ENCODE measurements at places on chromosomes 2 and 18.

- no peak for DNase-seq
These were observed 110.5 kb downstream of the KLF7 start for GRCh38 chr2:207055257-207055656.

GRCh38 chr2:71822463-71822862 lies 325.2 kb downstream of the CYP26B1 start:
- no peak for DNase-seq

DNA sequence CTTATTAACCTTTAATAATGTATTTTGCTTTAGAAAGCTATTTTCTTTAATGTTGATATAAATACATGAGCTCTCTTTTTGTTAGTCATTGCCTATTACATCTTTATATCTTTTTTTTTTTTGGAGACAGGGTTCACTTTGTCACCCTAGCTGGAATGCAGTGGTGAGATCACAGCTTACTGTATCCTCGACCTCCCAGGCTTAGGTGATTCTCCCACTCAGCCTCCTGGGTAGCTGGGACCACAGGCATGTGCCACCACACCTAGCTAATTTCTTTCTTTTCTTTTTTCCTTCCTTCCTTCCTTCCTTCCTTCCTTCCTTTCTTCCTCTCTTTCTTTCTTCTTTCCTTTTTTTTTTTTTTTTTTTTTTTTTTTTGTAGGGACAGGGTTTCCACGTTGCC lies 15.4 kb downstream of the NAB1 start:
- DNase-seq = no peak

GRCh38 chr2:133557614-133558013 lies 10.6 kb downstream of the NCKAP5 start:
- no peak for DNase-seq

GRCh38 chr2:99478632-99479031 lies 11.2 kb downstream of the REV1 start:
- no peak for DNase-seq

- DNase-seq = no peak
These were observed 29.2 kb upstream of the STK17B start for GRCh38 chr2:196200557-196200956.

DNA sequence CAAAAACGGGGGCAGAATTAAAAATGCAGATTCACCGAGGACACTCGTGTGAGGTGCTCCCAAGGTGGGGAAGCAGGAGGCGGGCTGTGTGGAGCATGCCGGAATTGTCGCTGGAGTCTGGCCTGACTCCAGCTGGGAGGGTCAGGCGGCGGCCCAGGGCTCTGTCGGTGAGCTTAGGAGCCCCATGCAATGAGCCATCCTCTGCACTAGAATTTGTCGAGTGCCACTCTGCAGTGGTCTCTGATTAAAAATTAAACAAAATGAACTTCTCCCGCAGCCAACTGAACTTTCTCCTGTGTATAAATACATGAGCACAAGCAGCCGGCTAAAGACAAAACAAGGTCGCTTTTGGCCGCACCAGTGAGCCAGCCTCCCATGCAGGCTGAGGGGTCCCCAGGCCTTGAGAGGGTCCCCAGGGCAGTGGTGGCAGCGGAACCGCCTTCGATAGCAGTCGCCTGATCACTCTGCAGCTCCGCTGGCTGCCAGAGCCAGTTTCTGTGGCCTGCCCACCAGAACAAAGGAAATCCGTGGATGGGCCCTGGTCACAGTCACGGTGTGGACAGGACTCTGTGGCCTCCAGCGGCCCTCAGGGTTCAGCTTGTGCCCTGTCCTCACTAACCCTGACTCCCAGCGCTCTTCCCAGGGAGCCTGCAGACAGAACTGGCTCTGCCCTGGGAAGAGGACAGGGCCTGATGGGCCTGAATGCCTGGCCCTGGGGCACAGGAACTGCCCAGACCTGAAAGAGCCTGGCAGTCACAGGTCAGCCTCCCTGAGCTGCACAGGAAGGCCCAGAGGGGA lies 201.3 kb downstream of the EIPR1 start:
- no peak for DNase-seq

- DNase-seq = no peak
These were observed 452.9 kb upstream of the CHAC2 start for GRCh38 chr2:53314718-53315117.

- no peak for DNase-seq
These were observed 111.5 kb downstream of the CAPN13 start for GRCh38 chr2:30695749-30696148.

- DNase-seq = no peak
These were observed 45.6 kb downstream of the RAMP1 start for GRCh38 chr2:237904831-237905599.

DNA sequence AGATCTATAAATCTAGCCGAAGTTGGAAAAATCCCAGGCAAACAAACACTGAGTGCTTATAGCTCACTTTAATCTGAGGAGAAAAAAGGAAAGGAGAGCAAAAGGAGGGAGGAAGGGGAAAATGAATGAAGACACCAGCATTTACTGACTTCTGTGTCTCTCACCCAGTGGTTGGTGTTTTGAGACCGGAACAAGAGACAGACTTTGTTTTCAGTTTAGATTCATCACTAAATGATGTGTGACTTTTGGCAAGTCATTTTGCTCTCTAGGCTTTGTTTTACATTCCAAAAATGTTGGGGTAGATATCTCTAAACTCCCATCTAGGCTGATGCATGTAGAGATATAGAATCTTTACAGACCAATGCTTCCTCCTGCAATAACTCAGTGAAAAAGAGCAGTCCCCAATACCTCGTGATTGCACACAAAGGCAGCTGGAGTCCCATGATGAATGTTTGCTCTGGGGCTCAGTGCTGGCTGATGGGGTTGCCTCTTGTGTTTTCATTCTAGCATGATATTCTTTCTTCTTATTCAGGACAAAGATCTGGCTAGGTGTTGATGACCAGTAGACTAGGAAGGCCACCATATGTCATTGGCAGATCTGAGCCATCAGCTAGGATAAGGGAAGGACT lies 51.4 kb downstream of the TRIB2 start:
- DNase-seq = no peak

DNA sequence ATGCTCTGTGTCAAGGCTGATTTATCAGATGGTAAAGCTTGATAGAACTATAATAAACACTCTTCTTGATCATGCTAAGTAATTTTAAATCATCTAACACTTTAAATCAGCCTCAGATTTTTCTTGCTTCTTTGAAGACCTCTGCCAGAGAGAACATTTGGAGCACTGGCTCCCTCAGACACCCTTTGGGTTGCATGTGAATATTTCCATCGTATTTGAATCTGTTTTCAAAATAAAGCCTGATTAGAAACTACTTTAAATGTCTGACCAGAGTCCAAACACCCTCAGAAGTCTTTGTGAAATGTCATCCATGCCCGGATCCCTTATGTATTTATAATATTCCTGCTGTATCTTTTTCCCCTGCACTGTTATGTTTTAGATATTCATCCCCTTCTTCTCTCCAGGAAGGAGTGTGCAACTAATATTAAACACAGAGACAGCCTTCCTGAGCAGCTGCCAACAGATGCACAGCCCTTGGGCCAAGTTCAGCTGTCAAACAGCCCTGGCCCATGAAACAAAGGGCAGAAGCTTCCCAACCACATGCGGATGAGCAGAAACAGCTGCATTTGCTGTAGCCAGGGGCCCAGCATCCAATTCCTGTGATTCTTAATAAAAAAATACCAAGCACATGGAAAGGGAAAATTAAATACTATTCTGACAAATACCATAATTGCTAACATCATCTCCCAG lies 46.5 kb downstream of the DPP10 start:
- DNase-seq = no peak

- no peak for DNase-seq
These were observed 106.0 kb downstream of the DTNB start for GRCh38 chr2:25567406-25567805.

DNA sequence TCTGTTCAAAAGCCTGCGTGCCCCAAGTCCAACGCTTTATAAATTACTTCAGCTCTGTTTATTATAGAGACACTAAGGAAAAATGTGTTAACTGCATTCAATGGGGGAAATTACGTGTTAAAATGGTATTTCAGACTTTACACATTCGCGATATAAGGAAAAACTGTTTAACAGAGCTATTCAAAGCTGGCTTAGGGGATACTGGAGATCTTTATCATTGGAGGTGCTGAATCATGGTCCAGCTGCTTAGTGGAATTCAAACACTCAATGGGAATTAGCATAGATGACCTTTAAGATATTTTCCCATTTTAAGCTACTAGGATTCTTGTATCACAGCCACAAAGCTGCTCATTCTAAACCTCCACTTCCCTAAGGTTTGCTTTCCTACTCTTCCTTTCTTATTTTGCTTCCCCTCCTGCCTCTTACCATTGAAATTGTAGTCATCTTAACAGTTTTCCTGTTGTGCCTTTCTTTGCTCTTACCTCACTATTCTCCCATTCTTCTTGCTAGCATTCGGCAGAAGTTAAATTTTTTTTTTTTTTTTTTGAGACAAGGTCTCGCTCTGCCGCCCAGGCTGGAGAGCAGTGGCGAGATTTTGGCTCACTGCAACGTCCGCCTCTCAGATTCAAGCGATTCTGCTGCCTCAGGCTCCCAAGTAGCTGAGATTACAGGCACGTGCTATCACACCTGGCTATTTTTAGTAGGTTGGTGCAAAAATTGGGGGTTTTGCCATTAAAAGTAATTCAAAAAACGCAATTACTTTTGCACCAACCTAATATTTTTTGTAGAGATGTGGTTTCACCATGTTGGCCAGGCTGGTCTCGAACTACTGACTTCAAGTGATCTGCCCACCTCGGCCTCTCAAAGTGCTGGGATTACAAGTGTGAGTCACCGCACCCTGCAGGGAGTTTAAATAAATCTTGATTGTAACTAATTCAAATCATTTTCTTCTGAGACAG lies 6.5 kb downstream of the SULT6B1 start:
- DNase-seq = no peak

- no peak for DNase-seq
These were observed 96.3 kb downstream of the EVA1A start for GRCh38 chr2:75464348-75464946.

- no peak for DNase-seq
These were observed 31.3 kb downstream of the LANCL1 start for GRCh38 chr2:210445116-210445707.

- DNase-seq = no peak
These were observed 321.0 kb downstream of the RND3 start for GRCh38 chr2:150166313-150167051.

GRCh38 chr18:48752478-48752877 lies 198.3 kb downstream of the SMAD7 start:
- DNase-seq = no peak

GRCh38 chr2:169082995-169083394 lies 13.6 kb downstream of the DHRS9 start:
- no peak for DNase-seq

DNA sequence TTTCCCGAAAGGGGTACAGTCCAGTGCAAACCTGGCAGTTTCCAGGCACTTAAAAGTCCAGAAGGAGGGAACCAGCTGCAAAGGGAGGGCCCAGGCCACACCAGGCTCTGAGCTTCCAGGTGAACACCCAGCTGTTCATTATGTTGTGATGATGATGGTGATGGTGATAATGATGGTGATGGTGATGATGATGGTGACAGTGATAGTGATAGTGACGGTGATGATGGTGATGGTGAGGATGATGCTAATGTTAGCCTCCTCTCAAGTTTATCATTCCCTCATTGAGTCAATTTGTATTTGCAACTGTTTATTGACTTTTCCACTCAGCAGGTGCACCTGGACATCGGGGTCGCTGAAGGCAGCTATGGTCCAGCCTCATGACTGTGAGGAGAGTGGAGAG lies 199.4 kb upstream of the ID2 start:
- DNase-seq = no peak

- DNase-seq = no peak
These were observed 124.5 kb downstream of the AQP4 start for GRCh38 chr18:26741048-26741447.

- no peak for DNase-seq
These were observed 12.1 kb downstream of the PTMA start for GRCh38 chr2:231720292-231720986.

GRCh38 chr2:206989311-206989710 lies 50.0 kb downstream of the CPO start:
- DNase-seq = no peak

DNA sequence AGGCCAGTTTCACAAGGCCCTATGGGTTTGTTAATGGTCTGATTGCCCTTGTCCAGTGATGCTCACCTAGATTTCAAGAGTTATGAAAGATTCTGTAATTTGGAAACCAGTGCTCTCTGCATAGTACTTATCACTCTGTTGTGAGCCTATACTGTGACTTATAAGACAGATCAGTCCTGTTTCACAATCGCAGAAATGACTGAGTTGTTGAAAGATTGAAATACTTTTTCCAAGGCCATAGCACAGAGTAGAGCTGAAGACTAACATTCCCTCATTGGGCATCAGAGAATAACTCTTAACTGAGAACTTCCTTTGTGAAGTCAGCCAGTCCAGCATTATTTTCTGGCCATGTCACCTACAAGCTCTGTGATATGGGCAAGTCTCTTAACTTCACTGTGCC lies 44.0 kb downstream of the CCDC85A start:
- no peak for DNase-seq

DNA sequence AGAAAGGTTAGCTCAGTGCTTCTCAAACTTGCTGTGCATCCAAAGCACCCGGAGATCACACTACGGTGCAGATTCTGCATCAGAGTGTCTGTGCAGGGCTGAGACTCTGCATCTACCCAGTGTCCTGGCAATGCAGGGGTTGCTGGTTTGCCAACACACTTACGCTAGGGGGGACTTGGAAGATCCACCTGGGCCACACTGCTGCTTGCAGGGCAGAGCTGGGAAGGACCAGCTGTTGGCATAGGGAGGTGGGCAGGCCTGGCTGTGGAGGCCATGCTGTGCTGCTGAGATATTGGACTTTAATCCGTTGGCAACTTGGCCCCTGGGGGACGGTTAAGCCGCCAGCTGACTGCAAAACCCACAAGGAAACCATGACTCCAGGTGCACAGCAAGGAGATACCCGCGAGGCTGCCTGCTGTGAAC lies 397.6 kb upstream of the HS6ST1 start:
- no peak for DNase-seq

DNA sequence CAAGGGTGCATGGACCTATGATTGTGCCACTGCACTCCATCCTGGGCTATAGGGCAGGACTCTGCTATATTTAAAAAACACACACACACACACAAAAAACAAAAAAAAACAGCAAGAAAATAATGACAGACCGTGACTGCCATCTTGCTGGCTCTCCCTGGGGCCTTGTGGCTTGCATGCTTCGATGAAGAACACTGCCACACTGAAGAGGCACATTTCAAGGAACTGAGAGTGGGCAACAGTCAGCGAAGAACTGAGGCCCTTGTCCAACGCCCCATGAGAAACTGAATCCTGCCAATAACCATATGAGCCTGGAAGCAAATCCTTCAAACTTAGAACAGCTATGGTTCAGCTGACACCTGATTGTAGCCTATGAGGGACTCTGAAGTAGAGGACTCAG lies 158.1 kb downstream of the CCBE1 start:
- no peak for DNase-seq

Measured in stimulated activated CD8-positive, alpha-beta memory T cell treated with anti-CD3 and anti-CD28 coated beads, Interleukin-4, amount 100 ng/mL, for 4 hours (primary cell).